CD4-positive, alpha-beta T cell treated with Interleukin-15 for 4 hours (primary cell): ENCODE measurements at places on chromosomes 1 and 21.

- DNase-seq, result no peak
These were observed 62.1 kb downstream of the SKI start for GRCh38 chr1:2290171-2290578.

- no peak for DNase-seq
These were observed 24.1 kb upstream of the ZSWIM5 start for GRCh38 chr1:45230537-45230936.

GRCh38 chr1:190478149-190479049, 735 bp upstream of the BRINP3 start:
- no peak for DNase-seq

- DNase-seq, result no peak
These were observed 38.9 kb upstream of the ZBTB18 start for GRCh38 chr1:244012202-244012601.

- no peak for DNase-seq
These were observed 62.4 kb downstream of the KIRREL1 start for GRCh38 chr1:158055854-158056253.

DNA sequence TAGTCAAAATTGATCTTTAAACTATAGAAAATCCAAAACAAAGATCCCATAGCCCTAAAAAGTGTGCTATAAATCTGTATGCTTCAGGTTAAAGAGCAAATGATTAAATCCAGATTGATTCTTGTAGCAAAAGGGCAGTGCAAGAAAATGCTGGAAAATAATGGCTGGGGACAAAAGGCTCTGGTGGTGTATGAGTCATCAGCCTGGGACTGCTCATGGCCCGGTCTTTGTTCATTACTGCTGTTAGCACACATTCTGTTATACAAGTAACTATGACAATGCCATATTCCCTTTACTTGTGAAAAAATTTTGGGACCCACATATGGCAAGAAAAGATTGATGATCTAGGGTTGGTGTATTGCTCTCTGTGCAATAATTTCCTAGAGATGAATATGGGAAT, 89.1 kb downstream of the RWDD3 start:
- no peak for DNase-seq

DNA sequence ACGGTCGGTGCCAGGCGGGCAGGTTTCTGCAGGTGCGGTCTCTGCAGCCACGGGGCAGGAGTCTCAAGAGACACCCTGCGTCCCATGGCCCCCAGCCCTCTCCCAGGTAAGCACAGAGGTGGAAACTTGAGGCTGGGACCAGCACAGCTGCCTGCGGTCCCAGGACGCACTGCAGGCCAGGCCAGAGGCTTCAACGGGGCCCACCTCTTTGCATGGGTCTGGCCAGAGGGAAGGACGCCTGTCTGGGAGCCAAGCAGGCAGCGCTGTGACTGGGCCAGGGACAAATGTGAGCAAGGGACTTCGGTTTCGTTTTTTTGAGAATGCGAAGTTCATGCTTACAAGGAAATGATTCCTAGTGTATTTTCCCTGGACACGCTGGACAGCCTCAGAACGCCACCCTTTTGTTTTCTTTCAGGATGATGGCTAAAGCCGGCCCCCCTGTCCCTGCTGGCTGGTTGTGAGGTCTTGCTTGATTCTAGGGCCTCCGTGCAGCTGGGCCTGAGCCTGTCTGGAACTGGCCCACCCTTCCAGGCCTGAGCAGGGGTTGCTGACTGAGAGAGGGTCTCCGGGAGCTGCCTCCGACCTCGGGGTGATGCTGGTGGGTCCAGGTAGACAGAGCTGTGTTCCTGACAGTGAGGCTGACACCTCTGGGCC, 38.3 kb downstream of the MORN1 start:
- no peak for DNase-seq

GRCh38 chr1:167515893-167516321, 2.4 kb downstream of the CD247 start:
- no peak for DNase-seq

DNA sequence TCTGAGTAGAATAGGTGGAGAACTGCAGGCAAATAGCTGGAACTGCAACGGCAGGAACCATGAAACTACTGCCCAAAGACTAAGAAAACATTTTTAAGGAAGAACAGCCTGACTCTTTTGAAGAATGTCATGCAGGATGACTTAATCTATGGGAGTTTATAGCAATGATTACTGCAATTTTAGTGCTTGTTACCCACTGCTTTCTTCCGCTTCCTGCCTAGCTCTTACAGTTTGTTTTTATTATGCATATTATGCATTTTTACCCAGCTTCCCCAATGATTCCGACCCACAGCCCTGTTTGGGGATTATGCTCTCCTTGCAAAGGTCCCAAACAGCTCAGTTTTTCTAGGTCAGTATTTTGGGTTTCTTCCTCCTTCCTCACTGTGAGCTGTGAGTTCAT, 71.2 kb downstream of the PCNX2 start:
- no peak for DNase-seq

GRCh38 chr1:24483441-24483840, 19.2 kb upstream of the RCAN3 start:
- no peak for DNase-seq

DNA sequence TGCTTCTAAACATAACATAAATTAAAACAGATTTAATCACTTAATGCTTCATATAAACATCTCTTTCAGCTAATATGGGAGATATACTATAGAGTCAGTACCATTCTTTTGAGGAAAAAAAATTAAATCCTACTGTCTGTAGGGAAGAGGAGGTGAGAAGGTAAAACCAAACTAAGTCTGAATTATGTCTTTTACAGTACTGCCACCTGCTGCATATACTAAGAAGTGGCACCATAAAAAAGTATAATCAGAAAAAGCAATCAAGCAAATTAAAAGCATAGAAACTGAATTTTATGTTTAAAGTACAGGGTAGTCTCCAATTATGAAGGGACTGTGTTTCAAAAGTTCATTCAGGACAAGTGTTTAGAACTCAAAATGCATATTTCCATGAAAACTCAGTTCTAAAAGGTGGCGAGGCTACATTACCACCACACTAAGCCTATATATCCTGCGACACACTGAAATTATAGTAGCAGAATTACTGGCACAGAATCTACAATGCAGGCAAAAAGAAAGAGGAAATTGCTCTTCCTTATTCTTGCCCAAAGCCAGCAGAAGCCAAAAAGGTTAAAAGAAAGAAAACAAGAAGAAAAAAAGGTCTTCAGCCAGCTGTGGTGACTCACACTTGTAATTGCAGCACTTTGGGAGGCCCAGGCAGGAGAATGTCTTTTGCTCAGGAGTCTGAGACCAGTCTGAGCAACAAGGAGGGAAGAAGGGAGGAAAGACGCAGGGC, 9.0 kb downstream of the NSL1 start:
- DNase-seq, result peak; percentile 20

- no peak for DNase-seq
These were observed 185.7 kb upstream of the VAMP3 start for GRCh38 chr1:7585216-7585907.

DNA sequence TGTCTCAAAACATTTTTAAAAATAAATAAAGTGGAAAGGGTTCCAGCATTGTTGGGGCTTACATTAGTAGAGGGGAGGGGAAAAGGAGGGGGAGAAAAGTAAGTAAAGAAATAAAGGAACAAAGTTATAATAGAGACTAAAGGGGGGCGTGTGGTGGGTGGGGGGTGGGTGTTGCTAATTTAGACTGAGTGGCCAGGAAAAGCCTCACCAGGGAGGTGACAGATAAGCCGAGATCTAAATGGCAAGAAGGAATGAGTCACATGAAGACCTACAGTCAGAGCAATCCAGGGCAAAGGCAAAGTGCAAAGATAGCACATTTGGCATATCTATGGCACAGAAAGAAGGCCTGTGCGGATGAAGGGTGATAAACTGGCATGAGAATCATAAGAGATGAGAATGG, 7.5 kb downstream of the MPL start:
- no peak for DNase-seq

- no peak for DNase-seq
These were observed 1012.7 kb downstream of the ADGRL2 start for GRCh38 chr1:82813386-82813785.

DNA sequence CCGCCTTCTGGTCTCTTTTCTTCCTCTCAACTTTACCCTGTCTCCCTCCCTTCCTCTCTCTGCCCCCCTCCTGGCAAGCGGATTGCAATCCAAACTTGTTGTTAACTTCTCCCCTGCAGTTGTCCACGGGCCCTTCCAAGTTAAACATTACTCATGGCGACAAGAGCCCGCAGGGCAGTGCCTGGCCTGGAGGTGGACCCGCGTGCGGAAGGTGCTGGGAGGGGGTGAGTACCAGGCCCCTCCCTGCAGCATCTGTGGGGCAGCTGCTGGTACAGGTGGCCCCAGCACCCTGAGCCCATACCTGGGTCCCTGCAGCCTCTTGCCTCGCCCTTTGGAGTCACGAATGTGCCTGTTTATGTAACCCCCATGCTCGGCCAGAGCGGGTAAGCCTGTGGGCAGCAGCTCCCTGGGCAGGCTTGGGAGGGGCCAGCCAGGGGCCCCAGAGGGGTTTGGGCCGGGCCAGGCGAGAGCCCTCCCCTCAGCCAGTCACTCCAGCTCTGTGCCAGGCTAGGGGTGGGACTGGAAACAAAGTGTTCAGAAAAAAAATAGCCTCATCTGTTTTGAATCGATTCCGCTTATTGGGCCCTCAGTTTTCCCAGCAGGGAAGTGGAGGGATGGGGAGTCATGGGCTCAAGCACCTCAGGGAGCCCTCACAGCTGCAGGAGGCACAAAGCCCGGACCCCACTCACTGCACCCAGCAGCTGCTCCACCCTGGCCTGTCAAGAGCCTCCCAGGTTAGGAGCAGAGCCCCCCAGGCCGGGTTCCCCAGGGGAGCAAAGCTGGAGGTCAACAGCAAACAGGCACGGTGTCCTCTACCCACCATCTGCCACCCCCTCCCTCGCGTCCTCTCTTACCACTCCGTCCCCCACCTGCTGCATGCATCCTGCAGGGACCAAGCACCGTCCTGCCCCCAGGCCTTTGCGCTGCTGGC, 14.0 kb upstream of the FAAP20 start:
- no peak for DNase-seq

GRCh38 chr1:61973100-61973837, 221.4 kb upstream of the L1TD1 start:
- no peak for DNase-seq
